ENCODE measurements at places on chromosomes 16 and 17.

GRCh38 chr16:52095471-52095870 lies 451.5 kb downstream of the TOX3 start:
- no peak for DNase-seq

- DNase-seq, result no peak
These were observed 405.1 kb downstream of the TOX3 start for GRCh38 chr16:52141871-52142270.

DNA sequence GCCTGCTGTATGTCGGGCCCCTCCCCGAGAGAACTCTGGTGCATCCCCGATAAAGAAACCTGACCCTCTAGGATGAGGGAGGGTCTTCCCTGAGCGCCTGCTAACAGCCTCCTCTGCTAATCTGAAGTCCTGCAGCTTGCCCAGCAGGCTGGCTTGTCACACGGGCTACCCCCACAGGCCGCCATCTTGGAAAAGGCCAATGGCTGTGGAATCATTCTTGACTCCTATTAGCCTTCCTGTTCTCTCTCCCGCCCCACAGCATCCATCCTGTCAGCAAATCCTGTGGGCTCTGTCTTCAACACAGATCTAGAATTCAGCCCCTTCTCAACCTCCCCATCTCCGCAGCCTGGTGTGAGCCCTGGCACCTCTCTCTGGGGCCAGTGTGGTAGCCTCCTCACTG lies 12.0 kb downstream of the IL4R start:
- DNase-seq, result no peak

DNA sequence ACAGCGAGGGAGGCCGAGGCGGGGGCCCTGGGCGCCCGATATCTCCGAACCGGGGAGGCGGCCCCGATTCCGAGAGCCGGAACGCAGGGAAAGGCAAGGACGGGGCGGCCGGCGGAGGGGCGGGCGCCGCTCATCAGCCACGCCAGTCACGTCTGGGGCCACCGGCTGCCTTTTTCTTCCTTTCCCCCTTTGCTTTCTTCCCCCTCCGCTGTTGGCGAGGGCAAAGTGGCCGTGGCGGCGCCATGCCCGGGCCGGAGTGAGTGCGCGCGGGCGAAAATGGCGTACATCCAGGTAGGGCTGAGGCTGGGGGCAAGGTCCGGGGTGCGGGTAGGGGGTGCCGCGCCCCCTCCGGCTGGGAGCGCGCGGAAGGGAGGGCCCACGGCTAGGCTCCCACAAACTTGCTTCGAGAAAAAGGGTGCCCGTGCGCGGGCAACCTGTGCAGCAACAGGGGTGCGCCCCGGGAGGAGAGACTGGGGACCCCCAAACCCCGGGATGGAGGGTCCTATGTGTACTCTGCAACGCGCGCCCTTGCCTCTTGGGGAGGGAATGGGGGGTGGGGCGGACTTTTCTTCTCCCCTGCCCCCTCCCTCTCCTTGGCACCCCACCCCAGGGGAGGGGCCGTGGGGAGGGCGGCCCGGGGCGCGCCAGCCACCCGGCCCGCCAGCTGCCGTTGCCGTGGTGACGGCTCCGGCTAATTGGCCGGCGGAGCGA lies 486 bp downstream of the SYT17 start:
- no peak for DNase-seq

- DNase-seq, result no peak
These were observed 39.7 kb upstream of the IRX3 start for GRCh38 chr16:54326266-54326662.

DNA sequence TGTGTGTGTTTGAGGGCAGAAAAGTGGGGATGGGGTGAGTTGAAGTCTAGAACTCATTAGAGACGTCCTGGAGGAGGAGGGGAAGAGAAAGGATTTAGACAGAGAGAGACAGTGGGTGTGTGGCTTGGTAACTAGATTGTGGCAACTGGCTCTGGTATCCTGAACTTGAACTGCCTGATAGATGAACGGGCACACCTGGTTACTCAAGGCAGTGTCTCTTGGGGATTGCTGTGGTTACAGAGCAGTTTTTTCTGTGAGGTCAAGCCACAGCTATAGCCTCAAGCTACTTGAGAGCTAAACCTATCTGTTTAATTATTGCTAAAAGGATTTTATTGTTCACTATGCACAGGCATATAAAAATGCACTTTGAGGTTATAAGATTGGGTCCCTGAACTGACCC lies 29.8 kb upstream of the MYH2 start:
- DNase-seq, result no peak
